ENCODE measurements at places on chromosomes 3 and 15. TPM values are rescaled to one million over a fixed set of nuclear protein-coding genes. Genes with fewer than 3 reads are reported as not detected.

Gene GOLGA8H
- under 0.01 TPM for total RNA-seq

Gene EAF2
- 1.4 TPM for total RNA-seq

Gene LTK
- total RNA-seq: not detected

Gene UNC13C
- total RNA-seq: under 0.01 TPM

Gene CRYGS
- 0.88 TPM for total RNA-seq

Gene EPB42
- total RNA-seq: not detected

Gene SAMMSON
- total RNA-seq: not detected

Gene MRPS11
- 17.7 TPM for total RNA-seq

Gene CD80
- total RNA-seq: 2.5 TPM

Gene ZNF770
- total RNA-seq: 34.7 TPM

Gene UTS2B
- total RNA-seq: 1.1 TPM

Gene IQCF5
- not detected for total RNA-seq

Gene XXYLT1
- total RNA-seq: 28.2 TPM

Gene TMEM266
- not detected for total RNA-seq

Gene RTP1
- not detected for total RNA-seq

Gene P4HTM
- total RNA-seq: 31.8 TPM

Gene SLC24A5
- total RNA-seq: not detected

Gene SYNM
- total RNA-seq: 4.0 TPM

Gene GOLGA6D
- not detected for total RNA-seq

Gene ZBTB11
- 23.3 TPM for total RNA-seq

Gene TEX264
- total RNA-seq: 55.4 TPM

Gene HIGD2B
- not detected for total RNA-seq

Gene GNB5
- 26.4 TPM for total RNA-seq

Gene COL6A6
- under 0.01 TPM for total RNA-seq

Gene MYL3
- not detected for total RNA-seq

Gene DUOX1
- total RNA-seq: under 0.01 TPM

Gene TIPARP
- total RNA-seq: 28.2 TPM

Gene GOLGA8N
- 4.7 TPM for total RNA-seq

Gene CPLX3
- total RNA-seq: not detected

Gene ZCWPW2
- total RNA-seq: 0.88 TPM

Gene IGSF10
- 2.7 TPM for total RNA-seq

Gene FEZF2
- not detected for total RNA-seq

Gene DLL4
- total RNA-seq: not detected

Gene EPHB3
- 4.1 TPM for total RNA-seq

Gene RYR3
- not detected for total RNA-seq

Gene ISLR
- total RNA-seq: 77.5 TPM

Gene TGM5
- total RNA-seq: not detected

Gene CX3CR1
- total RNA-seq: under 0.01 TPM

Gene FGD5
- under 0.01 TPM for total RNA-seq

Gene CCDC80
- total RNA-seq: 657 TPM

Gene CDC25A
- total RNA-seq: 0.88 TPM

Gene CLRN1
- not detected for total RNA-seq
